ENCODE measurements at places on chromosomes 13 and 19.

DNA sequence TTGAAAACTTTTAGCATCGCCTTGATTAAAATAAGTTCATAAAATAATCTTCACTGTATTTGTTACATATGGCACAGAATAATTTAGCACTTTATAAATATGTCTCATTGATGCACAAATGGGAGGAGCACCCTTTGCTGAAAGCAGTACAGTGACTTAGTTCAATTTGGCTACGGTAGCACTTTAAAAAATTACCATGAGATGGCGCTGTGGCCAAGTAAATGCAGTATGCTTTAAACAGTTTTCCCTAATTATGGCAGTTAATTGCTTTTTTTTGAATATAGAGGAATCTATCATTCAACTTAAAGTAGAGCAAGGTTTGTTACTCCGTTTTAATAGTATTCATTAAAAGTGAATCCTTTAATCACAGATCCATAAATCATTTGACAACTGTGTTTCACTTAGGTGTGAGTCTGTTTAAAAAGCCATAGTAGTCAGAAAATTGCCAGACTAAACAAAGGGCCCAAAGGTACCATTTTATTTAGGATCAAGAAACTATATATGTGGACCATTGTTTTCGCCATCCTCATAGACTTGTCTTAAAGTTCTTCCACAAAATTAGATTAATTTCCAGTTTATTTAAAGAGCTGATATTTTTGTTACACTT lies 34.7 kb upstream of the ESD start:
- DNase-seq = peak; percentile 5

DNA sequence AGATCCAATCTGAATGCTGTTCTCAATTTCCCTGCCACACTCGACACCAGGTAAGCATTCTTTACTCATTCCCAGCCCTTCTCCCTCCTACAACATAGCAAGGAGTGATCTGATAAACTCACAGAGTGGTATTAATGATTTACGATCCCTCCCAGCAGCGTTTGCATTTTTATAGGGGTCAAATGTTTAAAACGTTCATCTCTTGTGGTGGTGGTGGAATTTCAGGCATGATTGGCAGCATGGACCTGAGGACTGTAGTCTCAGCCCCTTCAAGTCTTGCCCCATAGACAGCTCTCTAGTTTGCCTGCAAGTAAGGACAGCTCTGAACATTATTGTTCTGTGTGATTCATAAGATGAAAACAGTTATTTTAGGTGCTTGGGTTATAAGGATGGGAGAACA lies 565.7 kb downstream of the EFNB2 start:
- DNase-seq = no peak

DNA sequence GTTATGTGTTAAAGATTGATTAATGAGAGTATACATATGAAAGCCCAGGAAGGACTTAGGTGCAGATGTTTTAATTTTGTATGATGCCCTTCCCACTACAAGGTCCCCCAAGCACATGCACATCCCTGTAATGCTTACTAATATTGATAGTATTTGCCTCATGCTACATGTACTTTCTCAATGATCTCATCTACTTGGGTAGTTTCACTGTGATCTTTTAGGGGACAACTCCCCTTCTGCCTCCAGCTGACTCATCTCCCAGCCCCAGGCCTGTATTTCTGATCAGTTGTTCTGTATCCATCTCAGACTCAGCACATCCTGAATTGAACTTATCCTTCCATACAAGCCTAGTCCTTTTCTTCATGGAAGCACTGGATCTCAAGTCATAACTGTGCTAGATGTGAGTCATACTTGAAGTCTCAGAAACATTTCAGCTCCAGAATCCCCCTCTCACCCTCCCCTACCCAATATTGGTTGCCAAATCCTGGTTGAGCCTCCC lies 49.4 kb upstream of the INTS6 start:
- no peak for DNase-seq

GRCh38 chr19:41476583-41476982 lies 33.6 kb downstream of the ERICH4 start:
- DNase-seq = no peak

- DNase-seq = no peak
Measured at GRCh38 chr13:90197722-90198121, 1149.8 kb upstream of the MIR17HG start.

GRCh38 chr19:58581227-58582141 lies 8.3 kb upstream of the MZF1 start:
- DNase-seq = no peak

DNA sequence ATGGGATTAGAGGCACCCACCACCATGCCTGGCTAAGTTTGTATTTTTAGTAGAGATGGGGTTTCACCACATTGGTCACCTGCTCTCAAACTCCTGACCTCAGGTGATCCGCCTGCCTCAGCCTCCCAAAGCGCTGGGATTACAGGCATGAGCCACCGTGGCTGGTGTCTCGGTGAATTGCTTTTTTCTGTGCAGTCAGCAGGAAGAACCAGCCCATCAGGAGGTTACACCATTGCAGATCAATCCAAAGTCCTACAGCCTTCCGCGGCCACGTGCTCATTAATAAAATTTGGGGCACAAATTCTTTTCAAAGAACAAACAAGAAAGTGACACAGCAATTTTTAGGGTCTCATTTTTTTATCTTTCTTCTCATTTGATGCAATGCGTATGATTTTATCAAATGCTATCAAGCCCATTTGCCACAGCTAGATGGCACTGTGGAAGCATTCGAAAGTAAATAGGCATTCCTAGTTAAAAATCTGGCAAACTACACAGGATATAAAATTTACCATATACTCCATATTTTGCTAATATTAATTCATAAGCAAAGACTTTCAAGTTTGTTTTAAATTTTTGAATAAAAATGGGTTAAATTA lies 54.4 kb upstream of the ZNF835 start:
- DNase-seq = no peak

DNA sequence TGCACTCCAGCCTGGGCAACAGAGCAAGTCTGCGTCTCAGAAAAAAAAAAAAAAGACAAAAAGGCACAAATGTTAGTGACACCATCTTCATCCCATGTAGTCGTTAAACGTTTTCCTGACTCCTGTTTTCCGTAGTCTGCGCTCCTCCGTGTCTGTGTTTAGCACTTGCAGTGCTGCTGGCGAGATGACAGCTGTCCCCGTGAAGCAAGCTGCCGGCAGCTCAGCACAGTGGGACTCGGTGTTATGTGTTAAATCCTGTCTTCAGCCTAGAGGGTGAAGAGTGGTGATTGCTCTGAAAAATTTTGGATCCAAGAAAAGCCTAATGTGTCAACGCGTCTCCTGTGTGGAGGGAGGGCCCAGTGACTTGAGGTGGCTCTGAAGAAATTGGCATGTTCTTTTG lies 18.4 kb downstream of the UBXN6 start:
- no peak for DNase-seq

- DNase-seq = peak; percentile 94
Measured at GRCh38 chr19:50333235-50333736, 4.1 kb upstream of the KCNC3 start.

GRCh38 chr13:88979465-88980175 lies 1308.4 kb downstream of the SLITRK5 start:
- no peak for DNase-seq

- peak; percentile 33 for DNase-seq
Measured at GRCh38 chr13:56424246-56424645, 716.5 kb upstream of the PRR20A start.

DNA sequence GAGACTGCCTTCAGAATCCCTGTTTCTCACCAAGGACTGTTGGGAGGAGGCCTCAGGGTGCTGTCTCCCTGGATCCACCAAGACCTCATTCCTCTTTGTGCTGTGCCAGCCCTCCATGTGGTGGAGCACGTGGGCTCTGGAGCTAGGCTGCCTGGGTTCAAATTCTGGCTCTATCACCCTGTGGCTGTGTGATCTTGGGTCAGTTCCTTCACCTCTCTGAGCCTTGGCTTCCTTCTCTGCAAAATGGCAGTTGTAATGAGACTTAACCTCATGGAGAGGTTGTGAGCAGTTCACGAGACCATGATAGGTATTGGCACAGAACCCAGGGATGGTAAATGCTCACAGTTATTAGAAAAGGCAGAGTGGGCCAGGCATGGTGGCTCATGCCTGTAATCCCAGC lies 6.4 kb downstream of the PNMA8C start:
- no peak for DNase-seq

DNA sequence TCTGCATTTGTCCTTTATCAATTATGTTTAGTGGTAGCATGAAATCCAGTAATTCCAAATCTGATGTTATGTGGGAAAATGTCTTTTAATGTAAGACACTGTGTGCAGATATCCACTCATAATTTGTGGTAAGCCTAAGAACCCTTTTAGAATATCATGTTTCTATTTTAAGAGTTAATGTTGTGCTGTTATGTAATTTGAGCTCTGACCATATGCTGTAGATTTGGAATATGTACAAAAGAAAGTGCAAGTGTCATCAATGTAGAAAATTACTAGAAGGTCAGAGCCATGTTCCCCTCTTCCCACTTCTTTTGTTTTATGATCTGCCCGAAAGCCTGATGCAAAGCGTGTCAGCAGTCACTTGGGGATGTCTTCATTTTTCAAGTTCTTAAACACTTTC lies 44.5 kb downstream of the SCEL start:
- DNase-seq = no peak

- no peak for DNase-seq
Measured at GRCh38 chr19:30049846-30050667, 108.0 kb downstream of the URI1 start.

DNA sequence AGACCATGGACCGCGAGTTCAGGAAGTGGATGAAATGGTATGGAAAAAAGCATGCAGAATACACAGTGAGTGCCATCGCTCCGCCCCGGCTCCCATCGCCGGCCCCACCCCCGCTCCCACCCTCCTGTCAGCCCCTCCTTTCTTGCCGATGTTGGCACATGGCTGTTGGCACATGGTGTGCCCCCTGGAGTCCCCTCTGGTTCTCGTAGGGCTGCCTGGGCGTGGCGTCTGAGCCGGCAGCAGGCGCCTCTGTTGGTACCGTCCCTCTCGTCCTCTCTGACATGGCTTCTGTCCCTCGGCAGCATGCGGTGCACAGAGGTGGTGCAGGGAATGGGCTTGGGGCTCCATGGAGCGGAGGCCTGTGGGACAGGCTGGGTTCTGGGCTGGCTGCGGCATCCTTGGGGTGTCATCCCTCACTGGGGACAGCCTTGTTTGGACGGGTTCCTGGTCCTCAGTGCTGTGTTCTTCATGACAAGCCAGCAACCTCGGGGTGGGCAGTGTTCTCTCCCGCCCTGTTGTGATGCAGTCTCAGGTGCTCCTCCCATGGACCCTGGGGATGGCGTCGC lies 30.9 kb downstream of the DOT1L start:
- no peak for DNase-seq

GRCh38 chr19:1159864-1160595 lies 14.0 kb downstream of the SBNO2 start:
- no peak for DNase-seq

DNA sequence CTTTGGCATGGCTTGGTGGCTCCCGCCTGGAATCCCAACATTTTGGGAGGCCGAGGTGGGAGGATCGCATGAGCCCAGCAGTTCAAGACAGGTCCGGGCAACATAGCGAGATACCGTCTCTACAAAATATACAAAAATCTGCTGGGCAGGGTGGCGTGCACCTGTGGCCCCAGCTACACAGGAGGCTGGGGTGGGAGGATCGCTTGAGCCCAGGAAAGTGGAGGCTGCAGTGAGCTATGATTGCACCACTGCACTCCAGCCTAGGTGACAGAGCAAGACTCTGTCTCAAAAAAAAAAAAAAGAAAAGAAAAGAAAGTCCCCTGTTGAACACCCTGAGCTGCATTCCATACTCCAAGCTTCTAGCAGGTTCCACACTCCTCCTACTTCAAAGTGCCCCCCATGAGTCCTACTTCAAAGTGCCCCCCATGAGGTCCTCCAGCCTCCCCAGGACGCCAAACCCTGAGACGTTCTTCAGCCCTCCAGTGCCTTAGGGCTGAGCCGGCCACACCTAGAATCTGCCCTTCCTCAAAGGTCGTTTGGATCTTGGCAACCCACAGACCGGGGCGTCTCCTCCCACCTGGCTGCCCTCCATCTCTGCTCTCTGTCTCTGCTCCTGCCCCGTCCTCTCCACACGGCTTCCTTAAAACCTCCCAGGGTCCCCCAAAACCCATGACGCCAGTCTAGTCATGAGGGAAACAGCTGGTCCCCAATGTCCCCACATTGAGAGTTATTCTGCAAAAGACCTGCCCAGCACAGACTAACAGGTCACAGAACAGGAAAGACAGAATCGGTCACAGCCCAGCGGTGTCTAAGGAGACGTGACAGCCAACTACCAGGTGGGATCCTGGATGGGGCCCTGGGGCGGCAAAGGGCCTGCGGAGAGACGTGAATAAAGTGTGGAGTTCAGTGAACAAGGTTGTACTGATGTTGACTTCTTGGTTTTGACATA lies 4.8 kb downstream of the TJP3 start:
- DNase-seq = no peak

DNA sequence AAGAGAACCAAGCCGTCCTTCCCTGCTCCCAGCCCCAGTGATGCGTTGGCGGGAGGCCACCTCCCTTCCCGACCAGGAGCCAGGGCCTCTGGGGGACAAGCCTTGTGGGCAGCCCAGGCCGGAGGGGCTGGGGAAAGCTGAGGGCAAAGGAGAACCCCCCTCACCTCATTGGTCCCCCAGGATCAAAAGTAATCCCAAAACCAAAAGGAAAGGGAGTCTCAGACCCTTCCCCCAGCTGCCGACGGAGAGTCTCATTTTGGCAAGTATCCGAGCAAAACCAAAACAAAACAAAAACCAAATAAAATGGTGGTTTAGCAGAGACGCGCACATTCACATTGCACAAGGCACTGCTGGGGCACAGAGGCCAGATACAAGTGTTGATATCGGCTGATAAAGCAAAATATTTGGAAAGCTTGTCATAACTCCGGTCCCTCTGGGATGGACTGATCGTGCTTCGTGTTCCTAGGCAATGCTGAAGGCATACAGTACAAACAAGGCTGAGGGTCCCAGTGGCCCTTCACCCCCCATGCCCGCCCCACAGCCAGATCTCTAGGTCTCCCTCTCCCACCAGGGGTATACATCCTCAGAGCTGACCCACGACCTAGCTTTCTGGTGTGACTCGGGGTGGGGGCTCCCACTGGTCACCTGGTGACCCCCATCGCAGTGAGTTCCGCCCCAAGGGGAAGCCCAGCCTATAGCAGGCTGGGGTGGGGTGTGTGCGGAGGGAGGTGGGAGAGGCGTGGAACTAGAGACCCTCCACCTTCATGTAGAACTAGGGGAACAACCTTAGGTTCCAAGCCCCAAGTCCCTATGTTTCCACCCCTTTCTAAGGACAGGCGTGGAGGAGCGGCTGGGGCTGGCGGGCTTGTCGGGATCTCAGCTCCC lies 2.1 kb downstream of the CEBPA start:
- DNase-seq = no peak

DNA sequence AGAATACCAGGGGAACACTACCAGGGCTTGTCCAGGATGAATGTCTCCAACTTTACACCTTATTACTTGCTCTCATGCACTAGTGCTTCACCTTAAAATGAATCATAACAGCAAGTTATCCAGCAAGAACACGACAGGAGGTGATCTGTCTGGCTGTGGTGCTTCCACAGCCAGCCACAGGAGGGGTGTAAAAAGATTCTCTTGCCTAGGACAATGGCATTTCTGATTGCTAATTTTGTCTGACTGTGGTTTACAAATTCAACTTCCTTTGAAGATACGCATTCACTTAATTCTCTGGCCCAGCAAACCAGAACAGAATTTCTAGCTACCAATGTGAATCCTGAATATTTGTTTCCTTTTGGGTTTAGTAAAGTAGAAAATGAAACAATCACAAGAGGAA lies 23.1 kb upstream of the COG3 start:
- DNase-seq = no peak
